Activated effector memory CD4-positive, alpha-beta T cell treated with Interleukin-2 at 50 U/mL for 16 hours (primary cell): ENCODE measurements at places on chromosomes 2 and 18.

DNA sequence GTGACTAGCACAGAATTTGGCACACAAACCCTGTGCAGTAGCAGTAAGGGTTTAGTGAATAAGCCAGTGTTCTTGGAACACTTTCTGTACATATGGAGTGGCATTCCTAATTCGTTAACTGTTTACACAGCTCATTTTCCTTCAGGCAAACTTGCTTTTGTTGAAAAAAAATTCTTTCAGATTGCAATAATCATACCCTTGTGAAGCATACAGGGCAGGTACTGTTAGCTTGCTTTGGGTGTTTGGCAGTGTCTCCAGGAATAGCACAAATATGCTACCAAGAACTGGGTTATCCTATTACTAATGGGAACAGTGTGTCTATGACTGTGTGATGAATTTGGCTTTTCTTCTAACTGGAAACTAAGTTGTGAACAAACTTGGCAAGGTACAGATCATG, 33.4 kb downstream of the UGP2 start:
- DNase-seq: no peak

GRCh38 chr18:50879302-50880118, 592 bp downstream of the ME2 start:
- DNase-seq: peak; percentile 26

DNA sequence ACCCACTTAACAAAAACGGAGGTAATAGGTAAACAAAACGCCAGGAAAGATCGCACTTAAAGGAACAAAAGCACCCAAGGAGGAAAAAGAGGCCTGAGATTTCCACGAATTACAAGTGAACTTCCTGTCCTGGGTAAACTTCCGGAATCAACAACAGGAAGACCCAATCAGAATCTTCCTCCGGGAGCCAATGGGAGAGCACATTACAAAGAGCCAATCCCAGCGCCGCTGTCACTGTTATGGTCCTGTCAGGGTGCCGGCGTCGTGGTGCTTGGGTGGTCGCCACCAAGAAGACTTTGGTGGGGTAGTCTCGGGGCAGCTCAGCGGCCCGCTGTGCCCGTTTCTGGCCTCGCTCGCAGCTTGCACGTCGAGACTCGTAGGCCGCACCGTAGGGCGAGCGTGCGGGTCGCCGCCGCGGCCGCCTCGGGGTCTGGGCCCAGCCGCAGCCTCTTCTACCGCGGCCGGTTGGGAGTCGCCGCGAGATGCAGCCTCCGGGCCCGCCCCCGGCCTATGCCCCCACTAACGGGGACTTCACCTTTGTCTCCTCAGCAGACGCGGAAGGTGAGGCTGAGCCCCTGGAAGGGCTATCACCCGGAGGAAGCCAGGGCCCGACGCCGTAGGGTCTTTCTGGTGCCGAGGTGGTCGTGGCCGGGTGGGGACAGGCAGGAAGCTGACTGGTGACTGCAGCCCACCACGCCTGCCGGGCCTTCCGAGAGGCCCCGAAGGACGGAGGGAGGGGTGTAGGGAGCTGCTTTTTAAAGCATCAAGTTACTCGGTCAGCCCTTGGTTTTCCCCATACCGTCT, at the start of gene YIPF4:
TSS of gene YIPF4 (plus strand) at position 231 of the 804 bp plus-strand sequence. CDS start at position 483, 252 bp downstream.
- DNase-seq: peak; percentile 82

DNA sequence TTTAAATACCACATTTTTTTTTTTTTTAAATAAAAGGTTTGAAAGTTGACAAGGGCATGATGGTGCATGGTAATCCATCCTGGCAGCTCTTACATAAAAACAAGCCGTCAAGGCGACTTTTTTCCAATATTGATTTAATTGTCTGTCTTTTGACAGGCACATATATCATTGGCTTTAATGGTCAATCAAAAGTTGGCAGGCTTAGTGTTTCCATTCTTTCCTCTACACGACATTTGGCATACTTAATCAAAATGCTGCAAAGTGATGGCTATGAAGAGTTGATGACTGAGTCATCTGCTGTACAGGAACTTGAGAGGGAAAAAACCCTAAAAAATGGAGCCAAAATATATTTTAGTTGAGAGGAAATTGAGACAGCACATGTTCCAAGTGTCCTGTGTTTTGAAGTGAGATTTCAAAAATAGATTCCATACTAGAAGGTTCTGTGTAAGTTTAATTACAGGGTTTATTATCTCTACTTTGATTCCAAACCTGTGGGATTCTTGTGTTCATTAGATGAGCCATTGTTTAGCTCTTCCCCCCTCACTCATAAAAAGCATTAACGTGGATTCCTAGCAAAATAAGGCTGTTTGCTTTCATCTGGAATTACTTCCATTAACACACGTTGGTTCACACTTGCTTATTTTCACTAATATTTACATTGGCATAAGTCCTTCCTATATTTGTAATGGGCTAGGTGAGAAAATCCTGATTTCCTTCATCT, 3.2 kb downstream of the TSHZ1 start:
- DNase-seq: no peak

GRCh38 chr2:181241797-181242196, 215.4 kb upstream of the ITGA4 start:
- DNase-seq: no peak

- no peak for DNase-seq
Measured at GRCh38 chr2:121972203-121972602, 216.8 kb downstream of the TSN start.

- no peak for DNase-seq
Measured at GRCh38 chr2:161141033-161141432, 19.2 kb upstream of the TANK start.

- DNase-seq: no peak
Measured at GRCh38 chr2:58893656-58894351, 652.7 kb upstream of the FANCL start.

DNA sequence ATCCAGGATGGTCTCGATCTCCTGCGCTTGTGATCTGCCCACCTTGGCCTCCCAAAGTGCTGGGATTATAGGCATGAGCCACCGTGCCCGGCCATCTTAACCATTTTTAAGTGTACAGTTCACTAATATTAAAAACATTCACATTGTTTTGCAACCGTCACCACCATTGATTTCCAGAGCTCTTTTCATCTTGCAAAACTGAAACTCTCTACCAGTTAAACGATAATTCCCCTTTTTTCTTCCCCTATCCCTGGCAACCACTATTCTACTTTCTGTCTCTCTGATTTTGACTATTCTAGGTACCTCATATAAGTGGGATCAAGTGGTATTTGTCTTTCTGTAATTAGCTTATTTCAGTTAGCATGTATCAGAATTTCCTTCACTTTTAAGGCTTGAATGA, 16.8 kb upstream of the NEUROD1 start:
- no peak for DNase-seq

DNA sequence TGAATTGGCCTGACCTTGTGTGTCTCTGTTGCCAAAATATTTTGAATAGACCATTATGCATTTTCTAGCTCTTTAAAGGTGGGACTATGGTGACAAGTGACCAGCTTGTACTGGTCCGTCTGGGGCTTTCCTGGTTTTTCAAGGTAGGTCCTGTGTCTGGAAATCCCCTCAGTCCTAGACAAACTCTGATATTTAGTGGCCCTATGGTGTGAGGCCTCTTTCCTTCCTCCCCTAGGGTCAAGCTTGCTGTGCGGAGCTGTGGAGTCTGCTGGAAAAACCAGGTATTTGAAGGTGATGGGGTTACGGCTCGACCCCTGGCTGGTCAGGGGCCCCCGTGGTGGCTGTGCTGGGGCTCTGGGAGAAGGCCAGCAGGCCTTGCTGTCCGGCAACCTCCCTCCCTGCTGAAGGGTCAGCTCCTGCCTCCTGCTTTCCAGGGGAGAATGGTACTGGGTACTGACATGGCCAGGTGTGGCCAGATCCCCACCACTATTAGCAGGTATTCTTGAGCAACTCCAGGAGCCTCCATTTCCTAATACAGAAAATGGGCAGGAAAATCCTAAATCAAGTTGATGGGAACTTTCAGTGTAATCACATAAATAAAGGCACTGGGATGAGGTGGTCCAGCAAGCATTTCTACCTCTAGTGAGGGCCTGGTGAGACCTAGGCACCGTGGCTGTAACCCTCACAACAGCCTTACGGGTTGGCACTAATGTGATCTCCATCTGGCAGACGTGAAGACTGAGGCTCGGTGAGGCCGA, 86.2 kb upstream of the HS6ST1 start:
- DNase-seq: no peak

DNA sequence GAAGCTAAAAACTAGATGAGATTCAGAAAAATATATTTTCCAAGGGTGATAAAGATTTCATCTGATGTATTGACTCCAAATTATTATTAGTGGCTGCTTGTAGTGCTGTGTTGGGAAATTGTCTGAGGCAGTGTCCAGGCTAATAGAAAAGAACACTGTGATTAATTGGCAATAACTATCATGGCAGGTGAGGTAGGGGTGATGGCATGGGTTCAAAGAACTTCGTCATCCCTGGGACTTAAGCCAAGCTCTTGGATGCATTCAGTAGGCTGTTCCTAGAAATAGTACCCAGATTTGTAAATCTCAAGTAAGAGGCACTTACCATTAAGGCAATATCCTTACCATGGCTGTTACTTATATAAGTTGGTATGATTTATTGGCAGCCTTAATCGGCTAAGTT, 13.2 kb upstream of the RAPGEF4 start:
- no peak for DNase-seq

GRCh38 chr2:152241948-152242729, 66.6 kb upstream of the STAM2 start:
- no peak for DNase-seq

DNA sequence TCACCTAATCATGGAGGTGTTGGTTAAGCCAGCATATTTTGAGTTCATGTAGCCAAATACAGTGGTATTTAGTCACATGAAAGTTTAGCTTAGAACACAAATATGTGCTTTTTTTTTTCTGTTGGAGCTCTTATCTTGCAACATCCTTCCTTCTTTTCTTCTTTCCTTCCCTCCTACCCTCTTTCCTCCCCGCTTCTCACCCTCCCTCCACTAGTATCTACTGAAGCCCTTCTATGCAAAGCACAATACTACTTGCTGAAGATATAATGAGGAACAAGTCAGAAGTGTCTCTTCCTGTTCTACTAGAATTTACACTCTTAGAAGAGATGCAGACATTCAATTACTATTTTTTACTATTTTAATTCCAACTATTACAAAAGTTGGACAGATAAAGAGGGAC, 105.0 kb upstream of the ITGA4 start:
- no peak for DNase-seq

GRCh38 chr2:28633746-28634145, 117.9 kb upstream of the PPP1CB start:
- no peak for DNase-seq

DNA sequence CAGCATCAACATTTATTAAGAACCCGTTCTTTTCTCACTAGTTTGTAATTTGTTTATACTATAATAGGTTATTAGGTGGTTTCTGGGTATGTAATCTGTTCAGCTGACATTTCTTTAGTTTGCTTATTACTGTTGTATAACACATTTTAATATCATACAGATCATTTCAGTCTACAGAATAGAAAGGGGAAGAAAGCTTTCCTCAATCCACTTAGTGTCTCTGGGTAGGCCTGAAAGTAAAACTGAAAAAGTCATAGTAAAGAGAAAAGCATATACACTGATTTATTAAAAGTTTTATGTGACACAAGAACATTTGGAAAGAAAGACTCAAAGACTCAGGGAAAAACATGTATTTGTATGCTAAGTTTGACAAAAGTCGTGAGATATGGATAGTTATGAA, 16.8 kb upstream of the KCNJ3 start:
- DNase-seq: no peak

DNA sequence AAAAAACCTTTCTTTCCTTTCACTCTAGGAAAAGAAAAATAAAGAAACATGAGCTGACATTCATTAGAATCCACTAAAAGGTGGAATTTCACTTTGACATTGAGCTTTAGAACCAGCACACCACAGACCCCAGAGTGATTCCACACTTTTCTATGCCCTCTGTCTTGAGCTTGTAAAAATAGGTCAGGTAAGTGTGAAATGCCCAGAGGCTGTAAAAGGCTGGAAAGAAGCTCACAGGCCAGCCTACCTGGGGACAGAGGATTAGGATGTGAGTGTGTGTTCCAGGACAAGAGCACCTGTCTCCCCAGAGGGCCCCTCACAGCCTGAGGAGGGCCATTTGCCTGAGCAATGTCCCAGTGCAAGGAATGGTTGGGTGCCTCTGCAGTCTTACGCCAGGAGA, 56.3 kb upstream of the MYO3B start:
- DNase-seq: no peak

DNA sequence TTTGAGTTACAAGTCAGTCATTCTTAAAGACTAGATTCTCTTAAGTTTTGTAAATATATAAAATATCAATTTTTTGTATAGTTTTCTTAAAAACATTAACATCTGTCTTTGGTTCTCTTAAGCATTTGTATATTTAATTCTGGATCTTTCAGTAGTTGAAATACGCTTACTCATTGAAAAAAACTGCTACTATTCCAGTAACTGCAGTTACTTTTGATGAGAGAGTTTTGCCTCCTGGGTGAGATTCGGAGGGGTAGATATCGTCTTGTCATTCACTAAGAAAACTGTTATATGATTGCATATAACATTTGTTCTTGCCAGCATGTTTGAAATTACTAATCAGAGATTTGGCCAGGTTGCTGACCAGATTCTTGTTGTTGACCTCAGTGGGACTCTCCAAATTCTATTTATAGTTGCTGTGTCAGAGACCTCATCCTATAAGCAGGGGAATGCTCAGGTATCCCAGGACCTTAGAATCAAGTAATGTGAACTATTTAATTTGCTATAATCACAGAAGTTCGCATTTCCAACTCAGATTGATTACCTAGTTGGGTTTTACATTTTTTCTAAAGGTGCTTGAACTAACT, 7.9 kb downstream of the AGPS start:
- DNase-seq: no peak

GRCh38 chr2:144268036-144268678, 251.8 kb downstream of the ZEB2 start:
- no peak for DNase-seq

DNA sequence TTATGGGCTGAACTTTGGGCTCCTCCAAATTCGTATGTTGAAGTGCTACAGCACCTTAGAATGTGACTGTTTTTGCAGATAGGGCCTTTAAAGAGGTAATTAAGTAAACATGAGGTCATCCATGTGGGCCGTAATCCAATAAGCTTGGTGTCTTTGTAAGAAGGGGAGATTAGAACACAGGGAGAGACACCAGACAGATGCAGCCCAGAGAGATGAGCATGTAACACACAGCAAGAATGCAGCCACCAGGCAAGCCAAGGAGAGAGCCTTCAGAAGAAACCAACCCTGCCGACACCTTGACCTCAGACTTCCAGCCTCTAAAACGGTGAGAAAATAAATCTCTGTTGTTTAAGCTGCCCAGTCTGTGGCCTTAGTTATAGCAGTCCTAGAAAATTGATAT, 74.3 kb downstream of the HRH4 start:
- DNase-seq: no peak

DNA sequence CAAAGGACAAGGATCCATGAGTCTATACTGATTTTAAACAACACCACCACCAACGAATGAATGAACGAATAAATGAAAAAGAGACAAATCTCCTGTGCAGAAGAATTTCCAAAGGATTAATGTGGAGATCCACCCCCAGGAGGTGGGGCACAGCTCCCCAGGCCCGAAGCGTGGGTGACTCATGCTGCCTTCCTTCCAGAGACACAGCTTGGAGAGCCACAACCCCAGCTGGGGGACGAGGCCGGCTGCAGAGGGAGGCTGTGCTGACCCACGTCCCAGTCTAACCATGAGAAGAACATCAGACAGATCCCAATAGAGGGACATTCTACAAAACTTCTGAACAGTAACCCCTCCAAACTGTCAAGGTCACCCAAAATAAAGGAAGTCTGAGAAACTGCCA, 557.3 kb upstream of the SALL3 start:
- DNase-seq: no peak
